ENCODE measurements at places on chromosomes 13 and 19.

GRCh38 chr19:1804858-1805257 lies 7.2 kb downstream of the ATP8B3 start:
- no peak for DNase-seq

- DNase-seq = no peak
These were observed 10.4 kb downstream of the SETDB2 start for GRCh38 chr13:49454388-49455006.

DNA sequence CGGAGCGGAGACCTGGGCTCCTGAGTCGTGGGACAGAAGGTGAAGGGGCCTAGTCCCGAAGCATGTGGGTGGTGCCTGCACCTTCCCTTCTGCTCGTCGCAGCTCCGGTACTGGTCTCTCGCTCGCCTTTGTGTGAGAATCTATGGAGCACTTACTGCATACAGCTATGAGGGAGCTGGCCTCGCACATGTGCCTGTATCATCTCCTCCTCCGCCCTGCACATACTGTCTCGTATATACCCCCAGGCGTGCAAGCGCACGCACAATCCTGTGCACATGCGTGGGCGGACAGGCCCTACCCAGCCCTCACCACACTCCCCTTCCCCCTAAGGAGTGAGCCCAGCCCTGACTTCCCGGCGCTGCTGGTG lies 8.7 kb downstream of the PIK3R2 start:
- DNase-seq = no peak

- DNase-seq = no peak
These were observed 545 bp upstream of the ISYNA1 start for GRCh38 chr19:18438331-18439024.

GRCh38 chr19:28794301-28794700 lies 418.6 kb downstream of the UQCRFS1 start:
- no peak for DNase-seq

- no peak for DNase-seq
These were observed 44.4 kb upstream of the SPATA13 start for GRCh38 chr13:24116131-24116530.

GRCh38 chr13:71979616-71980015 lies 112.6 kb upstream of the DACH1 start:
- DNase-seq = no peak

GRCh38 chr19:28393574-28394336 lies 819.2 kb downstream of the UQCRFS1 start:
- DNase-seq = no peak

- DNase-seq = no peak
These were observed 1.5 kb downstream of the GPC6 start for GRCh38 chr13:93227878-93228642.

DNA sequence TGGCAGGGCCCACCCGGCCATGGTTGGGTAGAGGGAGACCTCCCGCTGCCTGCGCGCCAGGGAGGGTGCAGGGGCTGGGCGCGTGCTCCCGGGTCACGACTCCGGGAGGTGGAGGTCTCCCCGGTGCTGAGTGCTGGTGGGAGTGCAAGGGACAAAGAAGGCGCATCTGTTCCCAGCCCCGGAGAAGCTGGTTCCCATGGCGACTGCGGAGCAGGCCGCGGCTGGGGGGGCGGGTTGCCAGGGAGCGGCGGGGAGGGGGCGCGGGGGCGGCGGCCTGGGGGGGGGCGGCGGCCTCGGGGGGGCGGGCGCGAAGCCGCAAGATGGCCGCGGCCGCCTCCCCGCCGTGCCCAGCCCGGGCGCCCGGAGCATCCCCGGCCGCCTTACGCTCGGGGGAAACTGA lies 1.2 kb downstream of the CBARP start:
- no peak for DNase-seq

- DNase-seq = no peak
These were observed 130.2 kb downstream of the FGF9 start for GRCh38 chr13:21800837-21801616.

DNA sequence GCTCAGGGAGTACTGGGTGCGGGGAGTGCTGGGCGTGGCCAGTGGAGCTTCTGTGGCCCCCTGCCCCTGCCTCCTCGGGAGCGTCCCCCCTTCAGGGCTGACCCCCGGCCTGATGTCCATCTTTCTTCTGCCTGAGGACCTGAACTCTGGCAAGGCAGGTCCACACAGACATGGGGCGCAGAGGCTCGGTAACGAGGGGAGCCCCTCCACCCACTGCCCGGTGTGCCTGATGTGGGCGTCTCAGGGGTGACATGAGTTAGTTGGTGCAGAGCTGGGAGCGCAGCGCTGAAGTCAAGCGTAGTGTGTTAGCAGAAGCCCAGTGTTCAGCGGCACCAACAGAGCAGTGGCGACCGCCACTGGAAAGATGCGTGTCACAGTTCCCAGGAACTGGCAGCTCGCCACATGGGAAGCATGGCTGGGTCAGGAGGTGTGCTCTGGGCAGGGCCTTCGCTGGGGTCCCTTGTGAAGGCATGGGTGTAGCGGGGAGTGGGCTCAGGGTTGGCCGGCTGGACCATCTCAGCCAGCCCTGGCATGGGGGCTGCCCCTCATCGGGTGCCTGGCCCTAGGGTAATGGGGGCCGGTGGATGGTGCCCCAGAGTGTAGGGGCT lies 11.5 kb downstream of the THOP1 start:
- no peak for DNase-seq

GRCh38 chr19:40370997-40371801 lies 18.8 kb downstream of the HIPK4 start:
- DNase-seq = no peak

- DNase-seq = no peak
These were observed 3.4 kb downstream of the PNKP start for GRCh38 chr19:49863935-49864320.

GRCh38 chr13:18948664-18949488 lies 232.7 kb downstream of the TUBA3C start:
- no peak for DNase-seq

GRCh38 chr13:72559716-72560115 lies 167.7 kb downstream of the MZT1 start:
- DNase-seq = no peak

DNA sequence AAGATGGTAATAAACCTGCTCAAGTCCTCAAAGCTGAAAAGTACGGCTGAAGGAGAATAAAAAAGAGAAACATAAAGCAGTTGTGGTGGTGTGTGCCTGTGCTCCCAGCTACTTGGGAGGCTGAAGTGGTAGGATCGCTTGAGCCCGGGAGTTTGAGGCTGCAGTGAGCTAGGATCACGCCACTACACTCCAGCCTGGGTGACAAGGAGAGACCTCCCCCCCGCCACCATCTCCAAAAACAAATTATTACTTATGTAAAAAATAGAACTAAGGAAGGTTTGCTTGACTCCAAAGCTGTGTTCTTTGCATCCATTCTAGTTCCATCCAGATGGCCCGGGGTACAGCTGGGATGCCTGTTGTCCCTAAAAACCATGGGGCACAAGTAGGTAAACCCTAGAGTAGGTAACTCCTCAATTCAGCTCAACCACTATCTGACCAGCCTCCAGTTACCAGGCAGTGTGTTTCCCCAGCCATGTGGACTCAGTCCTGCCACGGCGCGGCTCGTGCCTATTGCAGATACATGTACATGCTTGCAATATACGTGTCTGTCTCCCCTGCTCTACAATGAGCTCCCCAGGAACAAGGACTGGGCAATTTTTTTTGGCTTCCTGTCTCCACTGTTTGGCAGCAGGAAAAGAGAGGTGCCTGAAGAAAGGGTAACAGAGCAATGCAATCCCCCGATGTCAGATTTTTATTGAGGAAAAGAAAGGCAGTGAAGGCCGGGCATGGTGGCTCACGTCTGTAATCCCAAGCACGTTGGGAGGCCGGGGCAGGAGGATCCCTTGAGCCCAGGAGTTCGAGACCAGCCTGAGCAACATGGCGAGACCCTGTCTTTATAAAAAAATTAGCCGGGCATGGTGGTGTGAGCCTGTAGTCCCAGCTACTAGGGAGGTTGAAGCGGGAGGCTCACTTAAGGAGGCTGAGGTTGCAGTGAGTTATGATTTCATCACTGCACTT lies 101.3 kb downstream of the GNG7 start:
- no peak for DNase-seq

GRCh38 chr19:32465176-32465575 lies 59.6 kb downstream of the DPY19L3 start:
- DNase-seq = no peak

GRCh38 chr13:38784036-38784880 lies 97.4 kb downstream of the FREM2 start:
- no peak for DNase-seq

DNA sequence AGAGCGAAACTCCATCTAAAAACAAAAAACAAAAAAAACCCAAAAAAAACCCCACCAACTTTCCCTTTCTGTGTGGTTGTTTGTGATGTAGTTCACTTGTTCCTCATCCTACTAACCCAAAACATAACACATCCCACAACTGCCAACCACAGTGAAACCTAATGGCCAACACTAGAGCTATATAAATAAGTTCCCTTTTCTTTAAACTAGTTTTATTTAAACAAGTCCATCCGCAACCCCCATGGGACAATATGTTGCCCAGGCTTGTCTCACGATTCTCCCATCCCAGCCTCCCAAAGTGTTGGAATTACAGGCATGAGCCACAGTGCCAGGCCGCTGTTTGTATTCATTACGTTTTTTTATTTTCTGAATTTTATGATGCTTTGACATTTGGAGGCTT lies 71.2 kb upstream of the ADGRE5 start:
- DNase-seq = no peak

GRCh38 chr13:26853323-26853722 lies 92.7 kb upstream of the GPR12 start:
- no peak for DNase-seq

- DNase-seq = no peak
These were observed 6.2 kb downstream of the MIER2 start for GRCh38 chr19:338421-338820.

All from activated naive CD8-positive, alpha-beta T cell treated with anti-CD3 and anti-CD28 coated beads, Interleukin-2, amount 50 U/mL, for 24 hours (primary cell).